ENCODE measurements at places on chromosomes 13 and 19.

GRCh38 chr19:5504114-5504513 lies 48.9 kb downstream of the ZNRF4 start:
- no peak for DNase-seq

DNA sequence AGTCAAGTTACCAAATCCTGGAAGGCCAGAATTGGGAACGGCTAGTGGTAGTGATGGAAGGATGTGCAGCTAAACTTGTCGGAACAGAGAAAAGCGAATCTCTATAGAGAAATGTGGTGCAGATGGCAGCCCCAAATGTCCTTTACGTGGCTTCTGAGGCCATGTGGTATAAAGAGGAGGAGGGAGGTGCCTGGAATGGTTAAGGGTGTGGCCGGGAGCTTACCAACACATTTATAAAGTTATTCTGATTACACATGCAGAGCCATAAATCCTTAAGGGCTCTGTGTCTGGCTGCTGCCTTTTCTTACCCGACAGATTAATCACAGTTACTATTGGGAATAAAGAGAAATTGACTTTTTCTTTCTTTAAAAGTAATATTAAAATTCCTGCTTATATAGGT lies 190.1 kb downstream of the OXGR1 start:
- no peak for DNase-seq

DNA sequence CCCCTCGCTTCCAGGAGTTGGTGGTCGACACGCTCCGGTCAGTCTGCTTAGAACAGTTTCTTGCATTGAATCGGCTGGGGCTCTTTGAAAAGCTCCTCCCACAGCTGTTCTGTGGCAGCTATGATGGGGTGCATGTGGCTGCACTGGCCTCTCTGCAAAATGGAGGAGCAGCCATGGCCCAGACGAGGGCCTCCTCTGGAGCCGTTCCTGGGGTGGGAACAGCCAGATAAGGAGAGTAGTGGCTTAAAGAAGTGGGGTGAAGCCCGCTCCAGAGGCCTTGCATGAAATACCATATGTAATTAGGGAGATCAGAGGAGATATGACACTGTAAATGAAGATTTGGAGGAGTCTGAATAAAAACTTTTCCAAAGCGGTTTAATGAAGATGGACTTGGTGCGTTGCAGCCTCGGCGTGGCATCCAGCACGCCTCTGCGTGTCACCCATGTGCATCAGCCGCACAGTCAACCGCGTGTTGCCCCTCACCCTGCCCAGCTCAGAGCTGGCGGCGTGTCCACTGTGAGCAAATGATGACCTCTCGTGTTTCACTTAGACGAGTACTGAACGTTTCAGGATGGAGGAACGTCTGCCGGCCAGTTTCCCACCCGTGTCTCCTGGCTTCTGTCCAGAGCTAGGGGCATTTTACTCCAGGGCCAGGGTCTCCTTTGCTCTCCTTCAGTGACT lies 199.2 kb downstream of the TEX29 start:
- DNase-seq = no peak

GRCh38 chr13:24176351-24177101 lies 16.0 kb downstream of the SPATA13 start:
- no peak for DNase-seq

DNA sequence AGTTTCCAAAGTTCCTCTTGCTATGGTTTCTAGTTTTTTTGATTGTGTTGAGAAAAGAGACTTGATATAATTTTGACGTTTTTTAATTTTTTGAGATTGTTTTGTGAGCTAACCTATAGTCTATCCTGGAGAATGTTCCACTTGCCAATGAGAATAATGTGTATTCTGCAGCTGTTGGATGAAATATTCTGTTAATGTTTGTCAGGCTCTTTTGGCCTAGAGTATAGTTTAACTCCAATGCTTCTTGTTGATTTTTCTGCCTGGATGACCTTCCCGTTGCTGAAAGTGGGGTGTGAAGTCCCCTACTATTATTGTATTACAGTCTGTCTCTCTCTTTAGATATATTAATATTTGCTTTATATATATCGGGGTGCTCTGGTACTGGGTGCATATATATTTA lies 40.0 kb downstream of the RASA3 start:
- DNase-seq = no peak

GRCh38 chr13:112117258-112117954 lies 50.5 kb downstream of the SOX1 start:
- DNase-seq = no peak

GRCh38 chr13:34993470-34993869 lies 51.4 kb downstream of the NBEA start:
- no peak for DNase-seq

GRCh38 chr19:1009981-1010538 lies 9.8 kb downstream of the GRIN3B start:
- no peak for DNase-seq

- no peak for DNase-seq
Measured at GRCh38 chr19:17324357-17325114, 10.1 kb downstream of the ANO8 start.

DNA sequence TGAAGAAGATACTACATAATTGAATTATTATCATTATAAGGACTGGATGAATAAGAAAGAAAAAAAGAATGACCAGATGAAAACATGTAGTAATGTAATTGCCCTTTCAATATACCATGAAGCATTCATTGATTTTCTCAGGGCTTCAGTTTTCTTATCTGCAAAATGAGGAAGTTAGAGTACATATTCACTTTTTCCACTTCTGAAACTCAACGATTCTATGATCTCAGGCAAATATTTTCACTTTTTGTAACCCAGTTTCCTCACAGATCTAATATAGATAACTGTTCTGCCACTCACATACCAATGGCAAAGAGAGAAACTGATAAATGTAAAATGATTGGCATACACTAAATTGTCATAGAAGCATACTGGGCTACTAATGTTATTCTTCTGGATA lies 856.6 kb upstream of the KLHL1 start:
- DNase-seq = no peak

DNA sequence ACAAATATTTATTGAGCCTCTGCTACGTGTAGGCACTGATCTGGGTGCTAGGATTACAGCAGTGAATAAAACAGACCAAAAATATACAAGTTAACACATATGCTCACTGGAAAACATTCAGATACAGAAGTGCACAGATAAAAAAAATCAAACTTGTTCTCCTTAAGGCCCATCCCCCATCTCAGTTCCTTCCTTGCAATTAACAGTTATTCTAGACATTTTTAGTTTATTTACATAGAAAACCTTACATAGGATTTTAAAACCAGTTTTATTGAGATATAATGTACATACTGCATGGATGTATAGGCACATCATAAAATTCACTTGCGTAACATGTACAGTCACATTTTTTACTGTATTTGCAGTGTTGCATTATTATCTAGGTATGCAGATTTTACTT lies 36.5 kb upstream of the HMGB1 start:
- DNase-seq = no peak

DNA sequence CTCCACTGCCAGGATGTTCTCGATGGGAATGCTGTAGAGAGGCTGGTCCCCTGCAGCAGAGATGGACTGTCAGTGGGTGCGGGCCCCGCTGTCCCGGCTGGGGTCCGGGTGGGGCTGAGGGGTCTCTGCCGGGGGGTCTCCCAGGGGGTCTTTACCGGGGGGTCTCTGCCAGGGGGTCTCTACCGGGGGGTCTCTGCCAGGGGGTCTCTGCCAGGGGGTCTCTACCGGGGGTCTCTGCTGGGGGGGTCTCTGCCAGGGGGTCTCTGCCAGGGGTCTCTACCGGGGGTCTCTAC lies 25.7 kb upstream of the C13orf46 start:
- DNase-seq = no peak

- peak; percentile 65 for DNase-seq
Measured at GRCh38 chr19:56252699-56253422, 19.7 kb upstream of the EDDM13 start.

DNA sequence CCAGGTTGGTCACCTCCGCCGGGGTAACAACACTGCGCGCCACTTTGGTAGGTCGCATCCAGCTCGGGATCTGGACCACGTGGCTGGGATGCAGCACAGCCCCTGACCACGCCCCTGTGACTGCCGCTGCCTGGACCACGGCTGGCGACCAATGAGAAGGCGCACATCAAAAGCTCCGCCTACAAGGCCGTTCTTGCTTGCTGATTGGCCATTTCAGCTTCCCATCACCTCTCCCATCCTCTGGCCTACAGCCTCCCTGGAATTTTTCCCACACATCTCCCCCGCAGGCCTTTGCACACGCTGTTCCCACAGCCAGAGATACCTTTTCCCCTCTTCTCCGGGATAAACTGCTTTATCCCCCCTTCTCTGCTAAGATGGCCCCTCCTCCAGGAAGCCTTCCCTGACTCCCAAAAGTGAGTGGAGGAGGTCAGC lies 12.5 kb upstream of the MAP1S start:
- DNase-seq = no peak
